Fibroblast of the conjunctiva (primary cell): ENCODE measurements at places on chromosomes 6 and 20.

GRCh38 chr6:52363228-52363867 is 1.4 kb downstream of the PAQR8 start:
- DNase-seq = no peak

DNA sequence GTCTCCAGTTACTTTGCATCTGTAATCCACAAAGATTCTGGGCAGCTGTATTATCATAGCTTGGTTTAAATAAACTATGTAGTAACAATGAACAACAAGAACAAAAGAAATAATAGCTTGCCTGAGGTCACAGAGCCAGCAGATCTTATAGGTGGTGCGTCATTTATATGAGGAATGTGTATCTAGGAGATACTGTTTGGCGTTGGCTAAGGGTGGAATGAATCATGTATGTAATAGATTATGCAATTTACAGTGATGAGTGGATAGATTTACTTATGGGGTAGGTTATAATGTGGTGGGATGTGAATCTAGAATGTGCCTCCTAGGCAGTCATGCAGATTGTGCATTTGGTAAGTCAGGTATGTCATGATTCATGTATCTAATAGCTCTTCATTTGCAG is 42.8 kb downstream of the HNF4A start:
- DNase-seq = peak; percentile 26

DNA sequence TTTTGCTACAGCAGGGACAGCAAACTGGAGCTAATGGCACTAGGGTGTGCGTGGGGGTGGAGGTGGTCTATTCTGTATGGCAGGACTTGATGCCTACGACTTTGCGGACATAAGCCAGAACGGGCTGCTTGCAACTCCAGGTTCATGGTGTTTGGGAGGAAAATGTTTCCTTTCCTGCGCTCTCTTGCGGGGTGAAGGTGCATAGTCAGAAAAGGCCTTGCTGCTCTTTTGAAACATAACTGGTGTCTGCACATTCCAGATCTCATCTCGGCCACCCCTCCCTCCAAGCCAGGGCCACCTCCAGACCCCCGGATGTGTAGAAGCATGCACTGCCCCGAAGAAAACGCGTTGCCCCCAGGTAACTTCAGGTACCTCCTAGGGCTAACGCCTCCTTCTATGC is 8.1 kb downstream of the FOXA2 start:
- no peak for DNase-seq

- no peak for DNase-seq
Measured at GRCh38 chr20:44011251-44011940, 96.7 kb downstream of the TOX2 start.

GRCh38 chr6:53344969-53345368 is 3.8 kb downstream of the ELOVL5 start:
- no peak for DNase-seq

DNA sequence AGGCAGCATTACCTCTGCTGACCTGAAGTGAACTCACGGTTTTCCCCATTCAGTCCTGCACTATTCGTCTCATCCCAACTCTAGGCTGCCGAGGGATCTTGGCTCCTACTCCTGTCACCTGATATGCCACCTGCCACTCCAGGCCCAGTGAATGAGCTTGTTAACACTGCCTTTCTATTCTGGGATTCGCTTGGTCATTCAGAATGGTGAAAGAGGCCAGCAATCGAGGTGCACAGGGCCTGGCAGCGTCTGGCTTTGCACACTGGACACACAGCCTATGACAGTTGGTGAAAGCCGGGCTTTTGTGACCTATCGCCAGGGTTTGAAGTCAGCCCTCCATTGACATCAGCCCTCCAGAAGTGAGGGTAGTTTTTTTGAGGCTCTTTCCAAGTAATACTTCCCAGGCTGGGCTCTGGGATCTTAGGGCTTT is 59.3 kb upstream of the MYL9 start:
- DNase-seq = no peak

DNA sequence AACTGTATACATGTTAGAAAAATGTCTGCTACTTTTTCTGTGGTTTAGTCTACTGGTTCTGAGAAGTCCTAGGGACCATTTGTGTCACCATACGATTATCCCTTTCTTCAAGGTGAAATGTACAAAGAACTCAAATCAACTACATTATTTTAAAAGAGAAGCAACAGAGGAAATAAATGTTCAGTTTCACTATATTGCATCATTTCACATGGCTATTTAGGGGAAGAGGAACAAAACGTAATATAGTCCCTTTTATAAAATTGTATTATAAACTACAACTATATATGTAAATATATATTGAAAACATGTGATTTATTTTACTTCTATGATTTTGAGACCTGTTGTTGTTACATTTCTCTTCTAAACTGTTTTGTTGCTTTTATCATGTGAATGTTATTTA is 1308.0 kb downstream of the EPHA7 start:
- DNase-seq = no peak

DNA sequence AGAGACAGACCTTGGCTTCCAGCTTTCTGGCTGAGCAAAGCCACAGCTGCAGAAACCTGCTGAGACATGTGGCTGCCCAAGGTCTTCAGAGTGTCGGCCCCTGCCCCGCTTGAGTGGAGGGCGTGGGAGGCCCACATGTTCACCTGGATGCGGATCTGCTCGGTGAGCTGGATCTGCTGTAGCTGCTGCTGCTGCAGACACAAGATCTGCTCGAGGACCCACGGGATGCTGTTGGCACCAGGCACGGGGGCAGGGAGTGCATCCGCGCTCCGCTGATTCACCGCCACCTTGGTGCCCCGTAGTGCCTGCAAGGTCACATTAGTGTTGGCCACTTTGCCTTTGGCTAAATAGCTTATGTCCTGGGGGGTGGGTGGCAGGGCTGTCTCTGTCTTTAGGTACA is 10.7 kb downstream of the SALL4 start:
- no peak for DNase-seq

GRCh38 chr6:120498711-120499110 is 835.6 kb downstream of the TBC1D32 start:
- no peak for DNase-seq

DNA sequence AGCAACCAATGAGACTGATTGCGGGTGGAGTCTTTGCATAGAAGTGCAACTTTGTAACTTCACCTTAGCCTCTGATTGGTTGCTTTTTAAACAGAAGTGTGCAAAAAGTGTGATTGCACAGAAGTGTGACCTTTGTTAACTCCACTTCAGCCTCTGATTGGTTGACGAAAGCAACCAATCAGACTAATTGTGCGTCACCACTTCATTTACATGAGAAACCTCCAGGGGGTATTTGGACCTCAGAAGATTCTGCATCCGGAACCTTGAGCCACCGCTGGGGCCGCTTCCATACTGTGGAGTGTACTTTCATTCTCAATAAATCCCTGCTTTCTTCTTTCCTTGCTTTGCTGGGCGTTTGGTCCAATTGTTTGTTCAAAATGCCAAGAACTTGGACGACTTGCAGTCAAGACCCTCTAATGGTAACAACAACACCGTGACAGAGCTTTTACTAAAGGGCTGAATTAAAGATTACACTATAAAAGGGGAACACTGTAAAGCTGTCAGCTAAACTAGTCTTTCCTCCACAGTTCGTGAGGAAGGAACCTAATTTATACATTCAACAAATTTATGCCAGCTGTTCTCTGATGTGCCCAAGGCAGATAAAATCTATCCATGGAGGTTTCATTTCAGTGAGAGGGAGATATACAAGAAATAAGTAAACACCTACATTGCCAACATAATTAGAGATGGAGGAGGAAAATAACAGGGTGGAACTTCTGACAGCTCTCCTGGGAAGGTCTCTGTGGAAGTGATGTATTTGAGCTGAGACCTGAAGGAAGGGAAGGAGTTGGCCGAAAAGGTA is 1.4 kb upstream of the HECA start:
- no peak for DNase-seq

DNA sequence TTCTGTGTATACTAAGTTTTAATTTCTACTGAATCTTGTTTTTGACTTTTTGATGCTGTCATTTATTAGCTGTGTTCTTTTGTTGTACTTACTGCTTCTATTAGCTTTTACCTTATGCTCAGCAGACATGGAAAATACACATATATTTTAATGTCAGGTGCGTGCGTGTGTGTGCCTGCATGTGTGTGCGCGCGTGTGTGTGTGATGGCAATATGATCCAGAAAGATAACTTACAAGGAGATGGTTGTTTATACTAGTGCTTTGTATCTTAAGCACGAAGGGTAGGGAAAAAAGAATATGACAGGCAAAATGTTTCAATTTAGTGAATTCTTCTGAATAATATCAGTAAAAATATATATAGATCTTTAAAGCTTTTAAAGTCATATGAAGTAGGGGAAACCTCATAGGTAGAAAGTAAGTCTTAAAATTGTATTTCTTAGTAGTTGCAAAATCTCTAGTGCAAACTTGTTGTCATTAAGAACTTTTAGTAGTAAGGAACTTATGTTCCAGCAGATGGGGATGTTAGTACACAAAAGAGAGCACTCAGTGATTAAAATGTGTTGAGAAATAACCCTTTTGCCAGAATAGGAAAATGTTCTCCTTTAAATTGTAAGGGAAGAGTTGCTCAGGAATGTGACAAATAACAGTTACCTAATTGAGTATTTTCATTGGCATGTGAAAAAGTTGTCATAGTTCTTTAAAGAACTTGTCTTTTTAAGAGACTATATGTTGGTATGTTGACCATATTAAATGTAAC is 13.2 kb downstream of the QKI start:
- peak; percentile 77 for DNase-seq

GRCh38 chr6:153591159-153591558 is 447.9 kb upstream of the OPRM1 start:
- no peak for DNase-seq

- DNase-seq = no peak
Measured at GRCh38 chr20:32063695-32064094, 11.7 kb downstream of the HCK start.

- no peak for DNase-seq
Measured at GRCh38 chr6:35168461-35168861, 27.3 kb upstream of the TCP11 start.

GRCh38 chr6:30749554-30750378 is 5.4 kb upstream of the IER3 start:
- DNase-seq = no peak

DNA sequence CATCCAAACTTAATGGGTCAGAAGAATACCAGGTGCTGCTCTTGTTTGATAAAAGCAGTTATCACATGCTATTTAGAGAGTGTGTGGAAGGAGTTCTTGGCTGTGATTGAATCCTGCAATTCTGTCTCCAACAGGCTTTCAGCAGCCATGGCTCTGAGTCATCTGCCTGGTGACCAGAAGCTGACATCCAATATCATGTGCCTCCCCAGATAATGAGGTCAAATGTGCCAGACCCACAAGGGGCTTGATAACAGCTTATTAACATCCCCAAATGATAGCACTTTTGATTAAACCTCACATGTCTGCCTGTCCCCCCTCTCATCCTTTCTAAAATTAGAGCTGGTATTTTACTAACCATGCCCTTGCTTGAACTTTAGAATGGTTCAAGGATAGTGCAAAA is 175.7 kb upstream of the PLN start:
- DNase-seq = no peak

DNA sequence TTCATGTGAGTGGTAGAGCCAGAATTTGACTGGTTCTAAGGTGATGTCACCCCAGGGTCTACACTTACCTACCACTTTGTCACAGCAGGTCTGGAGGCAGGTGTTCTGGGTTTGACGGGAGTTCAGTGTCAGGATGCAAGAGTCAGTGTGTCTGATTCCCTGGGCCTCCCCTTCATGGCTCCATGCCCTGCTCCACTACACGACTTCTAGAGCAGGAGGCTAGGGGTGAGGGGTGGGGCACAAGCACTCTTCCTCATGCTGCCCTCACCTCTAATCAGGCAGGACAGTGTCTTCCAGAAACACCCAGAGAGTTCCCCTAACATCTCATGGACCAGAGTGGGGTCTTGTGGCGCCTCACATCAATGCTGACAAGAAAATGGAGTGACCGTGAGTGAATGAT is 118.2 kb downstream of the CDC5L start:
- DNase-seq = no peak

- DNase-seq = no peak
Measured at GRCh38 chr6:3228046-3228671, 706 bp upstream of the TUBB2B start.

GRCh38 chr20:19212821-19213502 is 520 bp downstream of the SLC24A3 start:
- DNase-seq = peak; percentile 9

GRCh38 chr20:32870985-32871384 is 12.3 kb downstream of the EFCAB8 start:
- DNase-seq = no peak

GRCh38 chr20:478949-479429 is 16.7 kb upstream of the TBC1D20 start:
- DNase-seq = peak; percentile 65

- DNase-seq = peak; percentile 45
Measured at GRCh38 chr20:3563548-3564177, 92.8 kb downstream of the ATRN start.

DNA sequence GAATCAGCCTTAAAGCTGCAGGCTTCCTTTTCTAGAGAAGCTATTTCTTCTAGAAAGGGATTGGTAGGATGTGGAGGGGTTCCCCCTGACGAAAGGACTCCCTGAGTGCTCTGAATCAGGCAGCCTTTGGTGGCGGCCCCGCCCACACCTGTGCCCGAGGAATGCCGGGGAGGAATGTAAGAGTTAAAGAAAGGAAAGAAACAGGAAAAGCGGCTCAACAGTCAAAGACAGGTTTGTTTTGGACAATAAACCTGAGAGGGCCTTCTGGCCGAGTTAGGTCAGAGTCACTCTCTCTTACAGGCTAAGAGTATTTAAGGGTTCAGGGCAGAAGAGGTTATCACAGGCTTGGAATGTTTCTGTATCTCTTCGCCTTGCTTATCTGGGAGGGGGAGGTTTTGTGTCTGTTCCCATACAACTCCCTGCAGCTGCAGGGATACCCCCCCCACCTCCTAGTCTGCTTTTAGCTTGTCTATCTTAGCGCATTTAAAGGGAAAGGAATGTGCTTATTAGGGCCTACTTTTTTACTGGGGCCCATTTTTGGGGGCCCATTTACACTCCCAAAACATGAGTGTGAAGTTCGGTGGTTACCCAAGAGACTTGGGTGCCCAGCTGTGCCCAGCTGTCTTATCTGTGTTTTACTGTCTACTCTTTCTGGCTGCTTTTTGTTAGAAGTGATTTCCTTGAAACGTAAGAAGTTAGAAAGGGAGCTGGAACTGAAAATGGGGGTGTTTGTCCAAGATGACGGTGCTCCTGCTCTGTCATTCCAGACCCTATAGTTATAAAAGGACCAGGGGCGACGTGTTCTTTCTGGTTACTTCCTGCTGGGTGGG is 32.8 kb downstream of the DYNLT1 start:
- DNase-seq = no peak

DNA sequence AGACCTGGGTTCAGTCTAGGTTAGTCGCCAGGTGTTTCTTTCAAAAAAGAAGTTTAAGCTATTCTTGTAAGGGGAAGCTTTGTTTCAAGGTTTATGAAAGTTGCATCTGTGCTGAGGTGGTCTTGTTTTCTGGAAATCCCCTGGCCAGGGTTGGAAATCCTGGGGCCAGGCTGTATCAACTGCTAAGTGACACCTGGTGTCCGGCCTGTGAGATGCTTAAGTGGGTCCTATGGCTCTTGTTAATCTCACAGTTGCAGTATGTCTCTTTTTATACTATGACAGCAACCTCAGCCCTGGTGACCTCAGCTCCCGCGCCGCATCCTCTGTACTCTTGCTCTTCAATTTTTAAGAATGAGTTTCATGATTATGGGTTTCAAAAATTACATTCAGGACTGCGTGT is 72.0 kb downstream of the CHMP4B start:
- DNase-seq = no peak

- no peak for DNase-seq
Measured at GRCh38 chr6:169005166-169005565, 248.5 kb downstream of the THBS2 start.

- no peak for DNase-seq
Measured at GRCh38 chr20:53847139-53847836, 223.1 kb downstream of the BCAS1 start.

GRCh38 chr20:13793001-13793400 is 8.2 kb downstream of the NDUFAF5 start:
- DNase-seq = no peak
